Thoracic aorta (tissue), 2 donors: ENCODE measurements at places on chromosomes 12 and 14.

GRCh38 chr14:73238424-73238852, 1.1 kb downstream of the PAPLN start:
- DNase-seq, result no peak

DNA sequence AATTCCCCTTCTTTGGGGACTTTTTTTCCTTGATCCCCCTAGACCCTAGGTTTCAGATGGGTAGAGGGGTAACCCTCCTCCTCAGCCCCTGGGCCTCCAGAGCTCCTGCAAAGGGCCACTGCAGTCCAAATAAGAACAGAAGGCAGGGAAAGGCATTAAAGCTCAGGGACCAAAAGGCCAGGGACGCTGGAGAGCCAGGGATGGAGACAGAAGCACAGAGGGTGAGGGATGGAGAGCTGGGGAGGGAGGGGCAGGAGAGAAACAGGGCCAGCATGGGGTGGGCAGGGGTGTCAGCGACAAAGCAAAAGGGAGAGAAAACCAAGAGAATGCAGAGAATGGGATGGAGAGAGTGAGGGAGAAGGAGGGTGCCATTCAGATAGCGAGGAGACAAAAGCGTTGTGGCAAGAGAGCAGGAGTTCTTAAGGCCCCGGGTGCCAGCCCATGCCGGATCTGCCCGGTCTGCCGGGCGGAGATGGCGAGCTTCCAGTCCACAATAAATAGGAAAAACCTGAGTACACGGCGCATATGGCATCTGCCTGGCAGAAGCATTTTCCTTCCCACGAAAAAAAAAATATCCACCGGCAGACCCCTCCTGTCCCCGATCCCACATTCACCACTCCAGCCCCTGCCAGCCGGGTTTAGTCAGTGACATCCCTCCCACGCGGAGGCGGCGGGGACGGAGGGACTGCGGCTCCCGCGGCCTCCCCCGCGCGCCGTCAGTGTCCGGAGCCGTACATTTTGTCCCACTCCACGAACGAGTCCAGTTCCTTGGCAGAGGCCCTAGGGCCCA, 28.6 kb downstream of the FIGNL2 start:
- DNase-seq, result no peak

- no peak for DNase-seq
These were observed 87.8 kb upstream of the PRKD1 start for GRCh38 chr14:30015489-30015888.

DNA sequence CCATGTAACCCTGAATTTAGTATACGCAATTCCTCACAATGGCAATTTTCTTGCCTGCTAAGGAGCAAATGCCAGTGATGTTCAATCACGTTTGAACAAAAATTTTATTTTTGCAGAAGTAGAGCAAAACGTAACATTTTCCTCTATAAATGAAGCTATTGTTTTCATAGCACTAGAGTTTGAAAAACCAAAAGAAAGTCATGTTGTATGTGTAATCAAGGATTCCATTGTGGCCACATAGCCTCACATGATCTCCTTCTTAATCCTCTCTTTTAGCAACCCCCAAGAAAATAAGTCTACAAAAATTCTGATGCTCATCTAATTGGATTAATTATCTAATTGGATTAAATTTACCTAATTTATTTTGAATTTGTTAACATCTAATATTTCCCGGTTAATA, 1217.4 kb upstream of the FLRT2 start:
- DNase-seq, result no peak

GRCh38 chr12:27517546-27517945, 6.5 kb upstream of the PPFIBP1 start:
- DNase-seq, result no peak

GRCh38 chr14:42110167-42110566, 503.5 kb downstream of the LRFN5 start:
- no peak for DNase-seq

- DNase-seq, result no peak
These were observed 69.0 kb downstream of the HRK start for GRCh38 chr12:116812238-116812637.

DNA sequence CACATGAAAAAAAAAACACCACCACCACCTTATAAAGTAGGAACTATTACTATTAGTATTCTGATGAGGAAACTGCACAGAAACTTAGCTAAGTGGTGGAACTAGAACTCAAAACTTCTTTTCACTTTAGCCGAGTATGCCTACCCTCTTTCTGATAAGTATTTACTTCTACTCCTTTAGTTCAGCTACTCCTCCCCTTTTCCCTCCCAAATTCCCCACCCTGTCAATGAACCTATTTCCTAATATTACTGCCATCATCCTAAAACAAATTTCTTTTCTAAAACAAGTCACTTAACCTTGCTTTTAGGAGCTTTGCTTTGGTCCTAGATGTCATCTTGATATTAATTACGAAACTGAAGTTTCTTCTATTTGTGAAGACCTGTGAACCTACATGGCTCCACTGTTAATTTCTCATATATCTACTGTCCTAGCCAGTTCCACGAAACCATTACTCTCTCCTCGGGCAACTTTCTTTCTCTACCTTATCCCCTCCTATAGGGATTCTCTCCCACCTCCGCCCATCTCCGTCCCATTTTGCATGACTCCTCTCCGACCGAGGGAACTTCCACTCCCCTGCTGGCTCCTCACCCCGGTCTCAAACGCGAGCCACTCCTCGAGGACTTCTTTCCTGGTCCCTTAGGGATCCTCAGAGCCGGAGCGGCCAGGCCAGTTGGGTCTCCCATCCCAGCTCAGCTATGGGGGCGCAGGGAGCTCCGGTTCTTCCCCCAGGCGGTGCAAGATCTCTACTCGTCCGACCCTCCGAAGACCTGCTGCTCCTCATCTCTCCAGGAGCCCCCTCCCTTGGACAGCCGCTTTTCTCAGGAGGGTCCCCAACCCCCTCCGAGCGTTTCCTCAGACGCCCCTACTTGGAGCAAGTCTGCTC, 1.1 kb downstream of the NUMB start:
- no peak for DNase-seq

GRCh38 chr14:31480156-31480555, 7.7 kb downstream of the GPR33 start:
- no peak for DNase-seq

DNA sequence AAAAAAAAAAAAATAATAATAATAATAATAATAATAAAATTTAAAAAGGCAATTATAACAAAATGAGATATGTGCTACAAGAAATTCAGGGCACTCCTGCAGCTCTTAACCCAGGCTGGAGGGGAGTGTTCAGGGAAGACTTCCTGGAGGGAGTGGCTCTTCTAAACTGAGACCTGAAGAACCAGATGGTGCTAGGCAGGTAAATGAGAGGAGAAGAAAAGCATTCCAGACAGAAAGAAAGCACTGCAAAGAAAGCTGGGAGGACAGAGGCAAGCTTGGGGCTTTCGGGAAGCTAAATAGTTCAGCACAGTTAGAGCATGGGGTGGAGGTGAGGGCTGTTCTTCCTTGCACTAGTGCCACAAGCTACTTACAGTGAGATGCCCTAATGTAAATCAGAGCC, 9.9 kb upstream of the SRSF9 start:
- DNase-seq, result no peak

DNA sequence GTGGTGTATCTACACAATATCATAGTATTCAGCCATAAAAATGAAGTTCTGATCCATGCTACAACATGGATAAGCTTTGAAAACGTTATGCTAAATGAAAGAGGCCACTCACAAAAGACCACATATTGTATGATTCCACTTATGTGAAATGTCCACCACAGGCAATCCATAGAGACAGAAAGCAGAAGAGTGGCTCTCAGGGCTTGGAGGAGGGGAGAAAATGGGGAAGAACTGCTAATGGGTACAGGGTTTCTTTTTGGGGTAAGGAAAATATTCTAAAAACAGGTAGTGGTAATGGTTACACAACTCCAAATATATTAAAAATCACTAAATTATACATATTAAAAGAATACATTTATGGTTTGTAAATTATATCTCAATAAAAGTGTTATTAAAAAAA, 16.5 kb downstream of the SCNN1A start:
- no peak for DNase-seq
